ENCODE measurements at places on chromosomes 1 and 21.

DNA sequence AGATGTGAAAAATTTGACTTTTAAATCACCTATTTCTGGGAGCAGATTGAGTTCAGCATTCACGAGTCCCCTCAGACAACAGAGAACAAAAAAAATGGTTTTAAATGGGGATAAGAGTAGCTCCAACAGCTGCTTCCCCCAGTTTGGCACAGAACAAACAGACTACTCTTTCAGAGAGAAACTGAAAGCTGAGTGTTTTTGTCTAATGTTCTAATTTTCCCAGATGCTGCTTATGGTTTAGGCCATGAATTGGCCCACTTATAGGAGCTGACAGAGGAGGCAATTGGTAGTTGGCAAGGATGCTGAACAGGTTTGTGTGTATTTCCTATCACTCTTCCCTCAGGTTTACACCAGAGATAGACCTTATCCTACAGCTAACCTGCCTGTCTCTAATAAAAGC, 1637.4 kb upstream of the PRMT6 start:
- no peak for DNase-seq

DNA sequence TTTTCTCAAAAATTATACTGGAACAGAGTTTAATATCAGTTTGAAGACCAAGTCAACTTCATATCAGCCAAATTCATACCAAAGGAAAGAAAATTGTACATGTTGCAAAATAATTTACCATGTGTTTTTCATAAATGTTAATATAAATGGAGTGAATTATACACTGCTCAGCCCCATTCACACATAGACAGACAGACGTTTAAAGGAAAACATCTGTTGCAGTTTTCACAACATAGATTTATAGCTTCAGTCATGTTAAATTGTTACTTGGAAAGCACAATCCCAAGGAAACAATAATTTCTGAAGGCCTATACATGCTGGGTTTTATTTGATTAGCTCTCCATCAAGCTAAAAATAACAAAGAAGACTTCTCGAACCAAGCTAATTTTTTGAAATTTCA, 27.8 kb upstream of the HYI start:
- no peak for DNase-seq

GRCh38 chr1:22754106-22754768, 43.6 kb downstream of the EPHB2 start:
- no peak for DNase-seq

- no peak for DNase-seq
Measured at GRCh38 chr21:38544661-38545060, 46.4 kb upstream of the ERG start.

GRCh38 chr1:10724052-10724494, 72.4 kb downstream of the CASZ1 start:
- peak; percentile 99 for DNase-seq

- no peak for DNase-seq
Measured at GRCh38 chr21:37553078-37553481, 186.5 kb downstream of the DYRK1A start.

- no peak for DNase-seq
Measured at GRCh38 chr21:35503671-35504070, 454.6 kb upstream of the RUNX1 start.

- no peak for DNase-seq
Measured at GRCh38 chr1:246106342-246106763, 400.7 kb downstream of the SMYD3 start.

GRCh38 chr1:211613108-211613947, 34.4 kb upstream of the SLC30A1 start:
- no peak for DNase-seq

DNA sequence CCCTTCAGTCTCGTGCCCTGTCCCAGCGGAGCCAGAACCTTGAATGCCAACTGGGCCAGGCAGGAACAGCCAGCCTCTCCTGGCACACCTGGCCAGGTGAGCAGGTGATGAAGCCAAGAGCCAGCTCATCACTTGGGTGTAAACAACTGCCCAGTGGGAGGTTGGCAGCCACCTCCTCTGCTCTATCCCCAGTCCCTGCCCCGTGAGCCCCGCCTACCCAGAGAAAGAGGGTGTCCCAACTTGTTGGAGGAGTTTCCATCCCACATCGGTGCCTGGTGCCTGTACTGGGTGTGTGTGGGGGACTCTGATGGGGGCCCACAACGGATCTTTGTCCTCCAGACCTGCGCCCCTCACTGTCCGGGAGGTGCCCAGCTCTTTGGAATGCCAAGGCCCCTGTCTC, 17.8 kb upstream of the FAM131C start:
- DNase-seq, result peak; percentile 90

GRCh38 chr1:9363061-9363471, 70.4 kb downstream of the SPSB1 start:
- peak; percentile 97 for DNase-seq

- no peak for DNase-seq
Measured at GRCh38 chr1:216416488-216416887, 6.8 kb downstream of the USH2A start.

DNA sequence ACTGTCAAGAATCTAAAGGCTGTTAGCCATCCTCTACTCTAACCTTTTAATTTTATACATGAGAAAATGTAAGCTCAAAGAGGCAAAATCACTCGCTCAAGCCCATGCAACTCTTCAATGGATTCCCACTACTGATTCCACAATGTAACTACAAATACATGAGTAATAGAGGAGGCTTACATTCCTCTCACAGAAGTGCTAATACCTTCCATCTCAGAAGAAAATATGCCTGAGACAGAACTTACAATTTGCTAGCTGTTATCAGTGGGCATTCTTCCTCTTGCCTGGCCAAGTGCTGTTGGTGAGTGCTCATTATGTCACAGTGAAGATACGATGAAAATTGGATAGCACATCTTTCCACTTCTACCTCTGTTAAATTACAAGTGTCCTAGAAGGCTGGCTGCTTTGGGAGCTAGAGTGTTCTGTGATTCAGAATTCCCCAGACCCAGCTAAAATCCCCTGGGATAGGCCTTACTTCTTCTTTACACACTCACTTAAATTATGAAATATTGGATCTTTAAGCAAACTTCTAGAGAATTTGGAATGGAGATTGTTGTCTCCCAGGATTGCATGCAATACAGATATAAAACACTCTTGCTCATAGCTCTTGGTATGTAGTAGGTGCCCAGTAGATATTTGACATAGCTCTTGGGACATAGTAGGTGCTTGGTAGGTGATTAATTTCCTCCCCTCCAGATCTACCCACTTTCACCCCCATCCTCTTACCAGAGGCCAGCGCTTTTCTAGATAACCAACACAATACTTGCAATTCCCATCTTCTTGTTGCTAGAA, 24.1 kb downstream of the BCL9 start:
- DNase-seq, result no peak

DNA sequence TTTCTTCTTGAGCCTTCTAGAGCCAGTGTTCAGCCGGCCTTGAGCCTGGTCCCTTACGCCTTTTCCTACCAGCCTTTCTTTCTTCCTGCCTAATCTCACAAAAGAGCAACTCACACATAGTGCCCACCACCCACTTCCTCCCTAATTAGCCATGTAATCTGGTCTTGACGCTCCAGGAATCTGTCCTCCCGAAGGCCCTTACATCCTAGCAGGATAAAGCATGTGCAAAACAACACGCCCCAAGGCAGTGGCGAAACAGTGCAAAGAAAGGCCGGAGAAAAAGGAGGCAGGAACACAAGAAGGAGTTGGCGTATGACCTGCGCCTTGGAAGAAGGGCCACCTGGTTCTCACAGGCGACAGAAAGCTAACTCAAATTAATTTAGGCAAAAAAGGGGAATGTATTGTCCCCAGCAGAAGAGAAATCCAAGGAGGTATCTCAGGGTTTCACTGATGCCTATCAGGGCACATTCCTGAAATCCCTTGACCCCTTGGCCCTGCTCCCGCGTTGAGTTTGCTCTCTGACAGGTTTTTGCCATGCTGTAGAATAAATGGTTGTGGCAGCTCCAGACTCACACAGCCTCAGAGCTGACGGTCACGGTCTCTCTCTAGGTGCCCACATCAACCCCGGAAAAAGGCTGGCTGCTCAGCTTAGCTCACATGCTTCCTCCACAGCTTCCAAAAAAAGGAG, 79.0 kb downstream of the ZNF281 start:
- DNase-seq, result no peak

DNA sequence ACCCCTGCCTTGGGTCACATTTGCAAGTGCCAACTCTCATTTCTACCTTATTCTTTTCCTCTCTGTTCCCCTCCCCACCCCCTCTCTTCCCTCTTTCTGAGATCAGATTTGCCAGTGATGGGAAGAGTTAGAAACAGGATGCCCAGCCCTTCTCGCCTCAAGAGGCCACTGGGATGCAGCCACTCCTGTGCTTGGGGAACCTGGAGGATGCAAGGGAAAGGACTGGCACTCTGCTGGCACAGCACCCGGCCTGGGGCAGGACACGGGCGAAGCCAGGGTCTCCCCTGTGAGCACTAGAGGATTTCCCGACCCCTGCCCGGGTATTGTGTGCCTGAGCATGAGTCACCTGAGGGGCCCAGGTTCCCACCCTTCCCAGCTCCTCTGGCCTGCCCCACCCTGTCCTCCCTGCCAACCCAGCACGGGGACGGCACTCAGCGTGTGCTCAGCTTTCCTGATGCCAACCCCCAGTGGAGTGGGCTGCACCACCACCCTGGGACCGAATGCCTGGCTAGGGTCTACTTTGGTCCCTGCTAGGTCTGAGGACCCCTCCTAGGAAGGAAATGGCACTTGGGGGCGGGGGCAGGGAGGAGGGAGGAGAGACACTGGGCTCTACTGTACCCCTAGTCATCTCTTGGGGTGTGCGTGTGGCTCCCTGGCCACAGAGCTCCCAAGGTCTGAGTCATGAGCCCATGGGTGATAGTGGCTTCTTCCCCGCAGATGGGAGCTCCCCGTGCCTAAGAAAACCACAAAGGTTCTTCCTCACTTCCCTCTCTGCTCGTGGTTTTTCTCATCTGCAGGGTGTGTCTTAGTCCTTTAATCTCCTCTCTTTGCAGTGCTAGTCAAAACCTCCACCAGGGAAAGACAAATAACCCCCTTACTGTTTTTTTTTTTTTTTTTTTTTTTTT, 12.4 kb downstream of the LMNA start:
- DNase-seq, result no peak

- DNase-seq, result no peak
Measured at GRCh38 chr1:160143695-160144094, 7.7 kb upstream of the ATP1A4 start.

GRCh38 chr1:203778789-203779188, 13.8 kb downstream of the LAX1 start:
- no peak for DNase-seq

DNA sequence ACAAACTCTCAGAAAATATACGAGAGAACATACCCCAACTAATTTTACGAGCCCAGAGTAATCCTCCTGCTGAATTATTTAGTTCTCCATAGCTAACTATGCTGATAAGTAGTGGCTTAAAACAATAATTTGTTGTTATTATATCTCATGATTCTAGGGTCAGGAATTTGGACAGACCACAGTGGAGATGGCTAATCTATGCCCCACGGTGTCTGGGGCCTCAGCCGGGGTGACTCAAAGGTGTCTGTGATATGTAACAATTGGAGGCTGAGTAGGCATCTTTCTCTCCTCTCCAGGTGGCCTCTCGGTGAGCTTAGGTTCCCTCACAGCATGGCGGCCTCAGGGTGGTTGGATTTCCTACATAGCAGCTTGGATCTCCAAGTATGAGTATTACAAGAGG, 35.4 kb upstream of the FOXO6 start:
- no peak for DNase-seq

DNA sequence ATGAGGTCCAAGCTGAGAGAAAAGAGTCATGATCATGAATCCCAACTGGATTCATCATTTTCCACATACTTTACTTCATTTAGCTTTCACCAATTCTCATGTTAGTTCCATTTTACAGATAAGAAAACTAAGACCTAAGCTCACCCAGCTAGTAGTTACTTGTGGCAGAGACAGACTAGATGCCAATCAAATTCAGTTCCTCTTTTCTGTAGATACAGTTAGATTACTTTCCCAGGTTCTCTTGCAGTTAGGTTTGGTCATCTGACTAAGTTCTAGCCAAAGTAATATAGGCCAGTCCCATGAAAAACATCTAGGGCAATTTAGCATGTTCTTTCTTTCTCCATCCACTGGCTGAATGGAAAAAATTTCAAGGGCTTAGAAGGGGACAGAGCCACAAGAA, 8.9 kb upstream of the KCND3 start:
- DNase-seq, result no peak

GRCh38 chr1:228006034-228006785, 588 bp upstream of the WNT3A start:
- no peak for DNase-seq

DNA sequence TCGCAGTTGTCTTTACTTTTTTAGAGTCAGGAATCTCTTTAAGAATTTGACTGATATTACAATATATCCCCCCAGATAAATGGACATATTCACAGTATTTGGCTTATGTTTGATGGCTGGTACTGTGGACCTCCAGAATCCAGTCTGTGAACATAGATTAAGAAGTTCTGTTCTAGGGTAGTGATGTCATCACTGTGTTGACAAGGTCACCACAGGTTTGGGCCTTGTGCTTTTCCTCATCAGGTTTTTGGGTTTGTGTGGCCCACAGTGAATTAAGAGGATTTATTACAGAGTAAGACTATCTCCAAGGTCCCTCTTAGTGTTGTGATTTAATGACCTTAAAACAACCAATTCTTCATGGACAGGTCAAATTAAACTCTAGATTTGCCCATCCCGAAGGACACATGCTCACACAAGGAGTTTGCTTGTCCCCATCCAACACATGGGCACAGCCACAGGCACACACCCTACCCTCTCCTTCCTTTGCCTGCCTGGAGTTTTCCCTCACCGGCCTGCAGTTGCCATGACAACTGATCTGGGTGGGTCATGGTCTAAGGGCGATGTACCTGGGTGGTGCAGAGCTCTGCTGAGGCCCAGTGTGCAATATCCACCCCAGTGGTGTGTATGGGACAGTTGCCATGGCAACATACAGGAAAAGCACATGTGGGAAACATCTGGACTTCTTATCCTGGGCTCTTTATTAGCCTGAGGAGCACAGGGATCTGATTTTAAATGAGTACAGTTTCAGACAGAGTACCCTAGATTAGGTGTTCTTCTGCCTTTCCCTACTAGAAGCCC, 98.6 kb downstream of the NAV1 start:
- no peak for DNase-seq

DNA sequence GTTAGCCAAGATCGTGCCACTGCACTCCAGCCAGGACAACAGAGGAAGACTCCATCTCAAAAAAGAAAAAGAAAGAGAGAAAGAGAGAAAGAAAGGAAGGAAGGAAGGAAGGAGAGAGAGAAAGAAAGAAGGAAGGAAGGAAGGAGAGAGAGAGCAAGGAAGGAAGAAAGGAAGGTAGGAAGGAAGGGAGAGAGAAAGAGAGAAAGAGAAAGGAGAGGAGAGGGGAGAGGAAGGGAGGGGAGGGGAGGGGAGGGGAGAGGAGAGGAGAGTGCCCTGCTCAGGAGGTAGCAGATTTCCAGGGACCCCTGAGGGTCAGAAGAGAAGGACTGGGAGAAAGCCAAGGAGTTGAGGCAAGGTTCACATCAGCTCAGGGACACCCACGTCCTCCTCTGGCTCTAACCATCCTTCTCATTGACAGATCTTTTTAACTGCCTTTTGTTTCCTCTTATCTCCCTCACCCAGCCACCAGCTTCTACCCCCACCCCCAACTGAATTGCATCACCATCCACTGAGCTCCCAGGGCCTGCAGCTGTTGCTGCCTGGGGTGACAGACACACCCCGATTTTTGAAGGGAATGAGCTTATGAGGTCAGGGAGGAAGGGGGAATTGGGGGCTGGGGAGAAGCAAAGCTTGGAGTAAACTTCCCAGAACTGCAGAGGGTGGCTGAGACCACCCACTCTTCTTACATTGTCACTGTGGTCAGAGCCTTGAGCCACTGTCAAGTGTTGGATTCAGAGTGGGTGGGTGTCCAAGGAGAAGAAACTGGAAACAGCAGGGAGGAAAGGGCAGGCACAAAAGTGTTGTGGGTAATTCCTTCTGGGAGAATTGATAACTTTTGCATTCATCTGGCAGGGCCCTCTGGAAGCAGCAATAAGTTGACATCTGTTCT, 91.6 kb downstream of the GLUL start:
- DNase-seq, result no peak

- DNase-seq, result no peak
Measured at GRCh38 chr1:164991763-164992314, 364.7 kb downstream of the LMX1A start.
